Stimulated activated naive CD4-positive, alpha-beta T cell (primary cell): ENCODE measurements at places on chromosomes 16 and 17.

- no peak for DNase-seq
Measured at GRCh38 chr16:5069854-5070253, 1.8 kb upstream of the ALG1 start.

- DNase-seq, result no peak
Measured at GRCh38 chr16:30605158-30605557, 5.0 kb downstream of the ZNF689 start.

DNA sequence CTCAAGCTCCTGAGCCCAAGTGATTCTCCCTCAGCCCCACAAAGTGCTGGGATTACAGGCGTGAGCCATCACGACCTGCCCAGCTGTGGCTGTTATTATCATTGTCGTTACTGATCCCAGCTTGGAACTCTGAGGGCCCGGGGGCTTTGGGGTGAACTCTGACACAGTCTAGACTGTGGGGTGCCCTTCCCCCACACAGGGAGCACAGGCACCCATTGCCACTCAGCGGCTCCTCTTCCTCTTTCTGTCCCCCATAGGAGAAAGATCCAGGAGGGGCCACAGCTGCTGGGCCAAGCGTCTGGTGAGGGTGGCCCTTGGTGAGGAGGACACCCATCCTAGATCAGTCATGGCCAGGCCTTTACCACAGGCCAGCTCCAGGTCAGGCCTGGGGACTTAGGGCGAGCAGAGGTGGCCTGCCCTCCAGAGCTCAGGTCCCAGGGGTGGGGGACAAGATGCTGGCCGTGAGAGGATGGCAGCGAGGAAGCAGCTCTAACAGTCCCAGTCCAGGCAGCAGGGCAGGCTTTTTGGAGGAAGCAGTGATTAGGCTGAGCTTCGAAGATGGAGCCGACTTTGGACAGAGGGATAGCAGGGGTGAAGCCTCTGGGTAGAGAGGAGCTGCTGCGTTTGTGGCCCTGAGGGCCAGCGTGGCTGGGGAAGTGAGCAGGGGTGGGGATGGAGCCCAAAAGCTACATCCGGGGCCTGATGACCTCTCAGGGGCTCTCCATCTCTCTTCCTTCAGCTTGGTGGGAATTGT lies 24.7 kb downstream of the TMEM235 start:
- no peak for DNase-seq

DNA sequence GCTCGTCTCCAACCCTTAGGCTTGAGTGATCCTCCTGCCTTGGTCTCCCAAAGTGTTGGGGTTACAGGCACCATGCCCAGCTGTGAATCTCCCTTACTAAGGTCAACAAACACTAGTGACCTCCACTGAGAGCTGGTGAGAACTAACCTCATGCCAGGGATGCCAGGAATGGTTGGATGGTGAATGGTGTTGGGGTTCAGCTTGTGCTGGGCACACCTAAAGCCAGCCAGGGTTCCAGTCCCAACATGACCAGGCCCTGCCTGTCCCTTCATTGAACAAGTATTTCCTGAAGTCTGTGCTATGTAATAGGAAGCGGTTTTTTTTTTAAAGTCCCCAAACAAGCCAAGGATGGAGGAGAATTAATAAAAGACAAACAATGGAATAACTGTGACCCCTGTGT lies 56.0 kb upstream of the TOB1 start:
- DNase-seq, result no peak

DNA sequence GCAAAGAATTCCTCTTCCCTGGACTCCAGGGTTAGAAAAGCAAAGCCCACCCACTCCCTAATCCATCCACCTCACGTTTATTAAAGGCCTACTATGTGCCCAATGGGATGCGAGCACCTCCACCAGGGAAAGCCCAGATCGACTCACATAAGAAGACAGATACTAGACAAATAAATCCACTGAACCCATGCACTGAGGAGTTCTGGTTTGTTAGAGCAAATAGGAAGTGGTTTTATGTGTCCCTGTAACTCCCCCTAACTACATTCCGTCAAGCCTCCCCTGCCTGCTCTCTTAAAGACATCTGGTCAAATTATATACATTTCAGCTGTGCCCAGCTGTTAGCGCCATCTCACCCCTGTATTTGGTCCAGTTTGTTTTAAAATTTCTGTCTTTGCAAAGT lies 218.5 kb upstream of the RPL38 start:
- DNase-seq, result no peak

DNA sequence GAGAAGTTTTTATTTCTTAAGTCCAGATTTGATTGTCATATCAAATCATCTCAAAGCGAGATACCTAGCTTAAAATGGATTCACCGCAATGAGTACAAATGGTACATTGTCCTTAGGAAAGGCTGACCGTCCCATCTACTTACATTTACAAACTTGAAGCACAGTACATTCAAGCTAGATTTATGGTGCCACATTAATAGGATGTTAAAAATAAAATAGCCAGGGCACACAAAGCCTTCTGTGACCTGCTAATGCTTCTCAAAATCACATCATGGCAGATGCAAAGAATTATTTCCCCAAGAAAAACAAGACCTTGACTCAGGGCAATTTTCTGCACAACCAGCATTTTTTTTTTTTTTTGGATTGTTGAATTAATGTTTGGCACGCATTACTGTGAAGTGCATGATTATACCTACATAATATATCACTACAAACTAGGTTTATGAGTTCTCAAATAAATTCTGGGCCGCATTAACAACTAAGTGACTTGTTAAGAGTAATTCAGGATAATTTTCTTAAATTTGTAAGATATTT lies 25.3 kb downstream of the CACNG1 start:
- no peak for DNase-seq

GRCh38 chr17:1286379-1287106 lies 7.1 kb downstream of the TRARG1 start:
- DNase-seq, result no peak

GRCh38 chr16:4330277-4330874 lies 14.5 kb downstream of the GLIS2 start:
- peak; percentile 51 for DNase-seq

DNA sequence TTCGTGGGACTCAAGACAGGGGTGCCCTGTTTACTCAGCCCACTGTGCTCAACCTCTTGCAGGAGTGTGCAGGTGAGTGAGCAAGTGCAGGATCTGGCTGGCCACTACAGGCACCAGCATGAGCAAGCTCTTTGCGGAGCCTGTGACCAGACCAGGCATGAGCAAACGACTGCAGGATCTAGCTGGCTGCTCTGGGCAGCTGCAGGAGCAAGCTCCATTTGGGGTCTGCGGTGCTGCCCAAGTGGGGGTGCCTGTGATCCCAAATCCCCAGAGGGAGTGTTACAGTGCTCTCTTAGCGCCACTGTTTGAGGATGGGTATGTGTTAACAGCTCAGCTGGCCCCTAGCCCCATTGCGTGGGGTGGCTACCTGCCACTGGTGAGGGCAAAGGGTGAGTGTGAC lies 2.4 kb downstream of the USP6 start:
- no peak for DNase-seq

GRCh38 chr17:2304931-2305330 lies 1.2 kb downstream of the SRR start:
- no peak for DNase-seq

- DNase-seq, result no peak
Measured at GRCh38 chr16:87465879-87466278, 26.9 kb downstream of the ZCCHC14 start.

- no peak for DNase-seq
Measured at GRCh38 chr16:31078597-31079341, 4.5 kb downstream of the ZNF646 start.

DNA sequence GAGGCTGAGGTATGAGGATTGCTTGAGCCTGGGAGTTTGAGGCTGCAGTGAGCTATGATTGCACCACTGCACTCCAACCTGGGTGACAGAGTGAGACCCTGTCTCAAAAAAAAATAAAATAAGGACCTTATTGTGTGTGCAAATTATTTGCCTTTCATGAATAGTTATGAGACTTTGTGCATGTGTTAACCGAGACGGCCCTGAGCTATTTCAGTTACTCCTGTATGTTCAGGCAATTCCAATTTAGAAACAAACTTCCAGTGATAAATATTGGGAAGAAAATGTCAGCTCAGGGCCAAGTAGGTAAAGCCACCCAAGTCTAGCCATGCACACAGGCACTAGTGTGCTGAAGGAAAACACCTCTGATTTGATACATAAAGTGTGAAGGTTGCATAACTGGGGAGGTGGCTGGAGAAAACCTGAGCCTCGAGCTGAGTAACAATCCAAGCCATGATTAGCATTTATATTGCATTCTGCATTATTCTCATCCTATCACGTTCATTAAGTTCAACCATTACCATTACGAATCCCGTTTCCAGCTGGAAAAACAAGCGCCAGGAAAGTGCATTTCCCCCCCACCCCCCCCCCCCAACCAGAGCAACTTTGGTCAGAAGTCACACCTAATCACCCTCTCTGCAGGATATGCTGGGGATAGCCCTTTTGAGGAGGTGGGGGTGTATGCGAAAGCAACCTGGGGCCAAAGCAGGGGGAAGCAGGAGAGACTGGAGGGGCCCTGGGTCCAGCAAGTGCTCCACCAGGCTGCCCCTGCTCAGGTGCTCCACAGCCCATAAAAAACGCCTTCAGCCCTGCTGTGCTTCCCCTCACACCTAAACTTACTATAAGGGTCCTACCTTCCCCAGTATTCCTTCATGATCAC lies 18.6 kb upstream of the ENDOV start:
- DNase-seq, result no peak

DNA sequence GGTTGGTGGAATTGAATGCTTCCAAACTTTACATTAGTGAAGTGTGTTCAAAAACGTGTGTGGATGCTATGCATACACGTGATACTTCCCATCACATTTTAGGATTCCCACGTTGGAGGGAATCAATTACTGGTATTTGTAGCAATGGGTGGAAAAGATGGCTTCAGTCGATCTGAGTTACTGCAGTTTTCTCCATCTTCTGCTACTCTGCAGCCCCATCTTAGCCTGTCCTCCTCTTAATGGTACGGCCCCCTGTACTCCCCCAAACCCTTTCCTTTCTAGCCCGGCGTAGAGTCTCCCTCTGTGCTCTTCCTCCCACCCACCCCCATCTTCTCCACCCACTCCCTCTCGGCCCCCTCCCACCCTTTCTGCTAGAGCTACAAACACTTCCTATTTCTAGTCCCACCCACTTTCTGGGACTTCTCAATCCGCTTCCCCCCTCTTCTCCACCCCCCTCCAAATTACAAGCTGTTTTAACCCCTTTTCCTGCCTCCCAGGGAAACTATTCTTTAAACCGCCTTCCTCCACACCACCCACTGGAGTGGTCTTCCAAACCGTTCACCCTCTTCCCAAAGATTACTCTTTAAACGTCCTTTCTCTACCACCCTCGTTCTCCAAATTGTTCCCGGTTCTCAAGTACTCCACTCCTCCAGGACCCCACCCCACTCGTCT lies 1.1 kb downstream of the CHTF8 start:
- DNase-seq, result no peak

DNA sequence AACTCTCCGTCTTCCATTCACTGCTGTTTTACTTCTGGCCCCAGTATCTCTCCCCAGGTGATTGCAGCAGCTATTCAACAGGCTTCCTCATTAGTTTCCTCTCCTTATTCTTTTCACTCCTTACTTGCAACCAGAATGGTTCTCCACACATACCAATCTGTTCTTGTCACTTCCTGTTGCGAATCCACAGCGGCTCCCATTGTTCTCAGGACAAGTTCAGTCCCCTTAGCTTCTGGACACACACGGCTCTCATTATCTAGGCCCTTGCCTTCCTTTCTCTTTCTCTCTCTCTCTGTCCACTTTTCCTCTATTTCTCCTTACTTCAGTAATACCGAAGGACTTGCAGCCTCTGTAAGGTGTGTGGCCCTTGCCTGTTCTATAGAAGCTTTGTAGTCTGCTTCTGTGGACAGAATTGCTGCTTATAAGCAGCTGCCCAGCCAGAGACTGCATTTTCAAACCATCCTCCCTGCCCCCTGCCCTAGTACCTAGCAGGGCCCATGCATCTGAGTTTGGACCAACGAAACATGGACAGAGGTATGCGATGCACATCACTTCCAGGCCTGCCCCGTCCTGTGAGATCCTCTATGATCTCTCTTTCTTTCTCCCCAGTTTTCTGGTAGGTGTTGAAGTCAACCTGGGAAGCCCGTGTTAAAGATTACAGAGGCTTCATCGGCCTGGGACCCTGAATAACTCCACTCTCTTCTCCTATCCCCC lies 45.7 kb downstream of the VAT1L start:
- no peak for DNase-seq

GRCh38 chr17:18949566-18949965 lies 2.4 kb upstream of the SLC5A10 start:
- DNase-seq, result no peak

DNA sequence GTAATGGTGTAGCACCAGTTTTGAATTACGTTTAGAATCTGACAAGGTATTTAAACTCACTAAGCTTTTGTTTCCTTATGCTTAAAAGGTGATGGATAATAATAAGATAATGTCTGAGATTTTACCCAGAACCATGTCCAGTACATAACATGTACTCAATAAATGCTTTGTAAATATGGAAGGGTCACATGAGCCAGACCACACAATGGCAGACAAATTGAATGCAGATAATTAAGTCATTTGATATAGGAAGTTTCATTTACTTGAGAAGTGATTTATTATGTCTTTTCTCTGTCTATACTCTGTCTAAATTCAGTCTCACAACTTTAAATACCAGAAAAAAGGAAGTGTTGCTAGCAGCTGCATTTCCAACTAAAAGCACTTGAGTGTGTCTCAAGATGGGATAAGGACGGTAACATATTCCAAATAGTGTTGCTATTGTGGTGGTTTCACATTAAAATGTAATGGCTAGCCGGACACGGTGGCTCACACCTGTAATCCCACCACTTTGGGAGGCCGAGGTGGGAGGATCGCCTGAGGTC lies 52.5 kb upstream of the DHX40 start:
- DNase-seq, result no peak

DNA sequence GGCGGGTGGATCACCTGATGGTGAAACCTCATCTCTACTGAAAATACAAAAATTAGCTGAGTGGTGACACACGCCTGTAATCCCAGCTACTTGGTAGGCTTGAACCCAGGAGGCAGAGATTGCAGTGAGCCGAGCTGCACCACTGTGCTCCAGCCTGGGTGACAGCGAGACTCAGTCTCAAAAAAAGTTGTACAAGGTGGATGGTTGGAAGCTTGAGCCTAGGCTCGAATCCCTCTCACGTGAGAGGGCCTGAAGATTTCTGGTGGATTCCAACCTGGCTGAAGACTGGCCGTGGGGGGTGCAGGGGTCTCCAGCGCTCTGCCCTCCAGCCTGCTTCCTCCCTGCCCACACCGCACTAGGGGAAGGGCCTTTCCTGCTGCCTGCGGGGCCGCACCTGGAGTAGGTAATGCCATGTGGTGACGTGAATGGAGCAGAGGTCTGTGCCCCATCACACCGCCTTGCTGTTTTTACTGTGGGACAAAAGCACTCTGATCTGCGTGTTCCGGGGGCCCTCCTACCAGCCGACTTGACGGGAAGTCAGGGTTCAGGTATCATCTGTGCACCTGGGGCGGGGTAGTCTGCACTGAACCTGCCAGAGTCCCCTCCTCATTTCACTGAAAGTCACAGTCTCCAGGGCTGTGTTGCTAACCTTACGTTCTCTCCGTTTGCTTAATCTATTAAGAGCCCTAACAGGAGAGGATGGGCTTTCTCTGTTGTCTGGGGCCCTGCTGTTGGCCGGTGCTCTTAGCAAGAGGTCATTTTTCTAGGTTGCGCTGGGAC lies 4.2 kb downstream of the RPL13 start:
- DNase-seq, result no peak
